ENCODE measurements at places on chromosomes 5 and 9.

GRCh38 chr5:118253225-118254061 is 734.9 kb downstream of the DTWD2 start:
- DNase-seq: no peak

DNA sequence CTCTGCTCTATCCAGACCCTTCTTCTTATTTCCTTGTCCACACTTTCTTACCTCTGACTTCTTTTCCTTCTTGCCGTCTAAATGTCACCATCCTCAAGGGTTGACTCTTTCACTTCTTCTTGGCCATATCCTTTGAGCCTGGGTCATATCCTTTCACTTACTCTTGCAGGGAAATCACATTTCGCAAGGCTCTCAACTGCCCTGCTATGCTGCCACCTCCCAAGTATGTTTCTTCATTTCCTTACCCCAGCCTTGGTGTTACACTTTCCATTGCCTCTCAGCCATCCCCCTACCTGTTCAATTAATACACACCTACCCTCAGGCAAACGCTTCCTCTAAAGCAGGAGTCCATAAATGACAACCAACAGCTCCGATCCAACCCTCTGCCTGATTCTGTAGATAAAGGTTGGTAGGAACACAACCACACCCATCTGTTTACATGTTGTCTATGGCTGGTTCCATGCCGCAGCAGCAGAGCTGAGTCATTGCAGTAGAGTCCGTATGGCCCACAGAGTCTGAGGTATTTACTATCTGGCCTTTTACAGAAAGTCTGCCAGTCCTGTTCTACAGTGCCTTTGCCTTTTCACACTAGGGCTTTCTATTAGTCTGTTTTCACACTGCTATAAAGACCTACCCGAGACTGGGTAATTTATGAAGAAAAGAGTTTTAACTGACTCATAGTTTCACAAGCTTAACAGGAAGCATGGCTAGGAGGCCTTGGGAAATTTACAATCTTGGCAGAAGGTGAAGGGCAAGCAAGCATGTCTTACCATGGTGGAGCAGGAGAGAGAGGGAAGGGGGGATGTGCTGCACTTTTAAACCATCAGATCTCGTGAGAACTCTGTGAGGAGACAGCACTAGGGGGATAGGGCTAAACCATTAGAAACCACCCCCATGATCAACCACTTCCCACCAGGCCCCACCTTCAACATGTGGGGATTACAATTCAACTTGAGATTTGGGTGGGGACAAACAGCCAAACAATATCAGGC is 97.9 kb downstream of the SV2C start:
- DNase-seq: no peak

- no peak for DNase-seq
Measured at GRCh38 chr9:116096046-116096445, 57.5 kb upstream of the PAPPA start.

GRCh38 chr9:101711330-101711941 is 27.0 kb downstream of the GRIN3A start:
- no peak for DNase-seq

- no peak for DNase-seq
Measured at GRCh38 chr9:13268469-13268868, 11.0 kb downstream of the MPDZ start.

GRCh38 chr5:102375272-102375671 is 79.2 kb upstream of the SLCO4C1 start:
- DNase-seq: no peak

DNA sequence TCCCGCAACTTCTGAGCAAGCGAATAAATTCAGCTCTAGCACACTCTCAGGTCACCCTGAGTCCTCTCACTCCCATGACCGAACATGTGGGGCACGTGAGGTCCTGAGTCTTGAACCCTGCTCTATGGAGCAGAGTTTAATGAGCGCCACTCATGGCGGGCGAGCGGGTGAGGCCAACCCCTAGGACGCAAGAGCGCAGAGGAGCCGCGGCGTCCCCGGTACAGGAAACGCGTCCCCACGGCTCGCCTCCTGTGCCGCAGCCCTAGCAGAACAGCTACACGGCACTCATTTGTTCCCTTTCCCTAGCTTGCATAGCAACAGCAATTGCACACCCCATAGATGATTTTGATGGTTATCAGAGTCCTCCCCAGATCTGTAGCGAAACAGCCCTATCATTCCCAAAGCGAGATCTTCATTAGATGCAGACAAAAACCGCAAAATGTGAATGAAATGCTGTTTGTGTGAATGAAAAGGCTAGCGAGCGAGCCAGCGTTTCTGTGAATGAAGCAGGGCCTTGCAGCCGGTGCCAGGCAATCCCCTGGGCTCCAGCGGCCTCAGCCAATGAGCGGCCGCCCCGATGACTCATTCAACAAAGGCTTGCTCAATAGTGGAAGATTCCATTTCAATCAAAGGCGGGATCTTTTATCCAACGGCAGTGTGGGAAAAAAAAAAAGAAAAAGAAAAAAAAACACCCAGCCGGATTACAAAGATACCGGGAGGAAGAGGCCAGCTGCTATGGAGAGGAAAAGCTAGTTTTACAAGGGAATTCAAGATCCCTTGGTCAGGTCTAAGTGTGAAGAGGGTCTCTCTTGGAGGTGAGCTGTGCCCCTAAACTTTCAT is 1.5 kb upstream of the SHC3 start:
- DNase-seq: no peak

GRCh38 chr9:108443741-108444140 is 412.0 kb downstream of the ACTL7B start:
- no peak for DNase-seq

- no peak for DNase-seq
Measured at GRCh38 chr5:154486427-154486866, 8.4 kb upstream of the HAND1 start.

DNA sequence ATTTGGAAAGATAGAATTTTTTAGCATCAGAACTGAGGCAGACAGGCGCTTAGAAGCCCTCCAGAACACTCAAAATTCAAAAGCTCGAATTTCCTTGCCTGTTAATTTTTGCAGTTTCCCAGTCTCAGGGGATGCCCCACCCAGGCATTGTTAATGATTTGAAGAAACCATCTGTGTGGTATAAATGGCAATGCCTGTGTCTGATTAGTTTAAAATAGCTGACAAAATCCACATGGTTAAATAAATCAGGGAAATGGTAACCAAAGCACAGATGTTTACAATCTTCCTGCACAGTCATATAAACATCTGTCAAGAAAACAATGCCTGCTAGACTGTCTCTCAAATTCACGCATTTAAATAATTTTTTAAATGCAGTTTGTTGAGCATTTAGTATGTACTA is 185.2 kb upstream of the RGMB start:
- DNase-seq: no peak

DNA sequence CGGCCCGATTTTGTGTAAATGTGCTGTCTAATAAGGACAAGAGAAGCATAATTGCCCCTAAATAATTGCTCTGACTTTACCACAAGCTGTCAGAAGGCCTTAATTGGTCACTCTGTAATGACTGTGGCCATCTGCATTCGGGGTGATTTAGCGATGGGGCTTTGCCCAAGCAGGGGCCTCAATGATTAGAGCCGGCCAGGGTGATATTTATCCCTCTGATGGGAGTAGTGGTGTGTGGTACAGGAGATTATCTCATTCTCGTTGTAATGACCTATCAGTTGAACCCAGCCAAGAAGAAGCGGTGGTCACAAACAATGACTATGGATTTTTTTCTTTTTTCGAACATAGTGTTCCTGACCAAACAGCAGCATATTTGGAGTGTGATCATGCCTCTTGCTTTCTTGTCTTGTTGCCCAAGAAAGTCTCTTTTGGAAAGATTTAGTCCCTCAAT is 72.0 kb upstream of the SAP30L start:
- DNase-seq: no peak

GRCh38 chr5:143547342-143547741 is 143.9 kb upstream of the NR3C1 start:
- DNase-seq: no peak

DNA sequence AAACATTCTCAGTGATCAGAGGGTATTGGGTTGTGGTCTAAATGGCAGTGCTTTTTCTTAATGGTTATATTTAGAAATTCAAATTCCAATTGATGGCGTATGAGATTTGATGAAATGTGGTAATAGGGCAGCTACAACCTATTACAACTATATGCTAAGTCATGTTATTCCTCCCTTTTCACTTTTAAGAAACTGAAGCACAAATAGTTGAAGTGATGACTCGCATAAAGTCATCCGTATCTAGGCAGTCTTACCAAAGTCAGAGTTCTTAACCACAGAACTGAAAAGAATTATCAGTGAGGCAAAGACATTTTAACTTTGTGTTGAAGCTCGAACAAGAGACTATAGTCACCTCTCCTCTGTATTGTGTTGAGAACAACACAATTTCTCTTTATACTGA is 28.2 kb downstream of the C9orf152 start:
- no peak for DNase-seq

DNA sequence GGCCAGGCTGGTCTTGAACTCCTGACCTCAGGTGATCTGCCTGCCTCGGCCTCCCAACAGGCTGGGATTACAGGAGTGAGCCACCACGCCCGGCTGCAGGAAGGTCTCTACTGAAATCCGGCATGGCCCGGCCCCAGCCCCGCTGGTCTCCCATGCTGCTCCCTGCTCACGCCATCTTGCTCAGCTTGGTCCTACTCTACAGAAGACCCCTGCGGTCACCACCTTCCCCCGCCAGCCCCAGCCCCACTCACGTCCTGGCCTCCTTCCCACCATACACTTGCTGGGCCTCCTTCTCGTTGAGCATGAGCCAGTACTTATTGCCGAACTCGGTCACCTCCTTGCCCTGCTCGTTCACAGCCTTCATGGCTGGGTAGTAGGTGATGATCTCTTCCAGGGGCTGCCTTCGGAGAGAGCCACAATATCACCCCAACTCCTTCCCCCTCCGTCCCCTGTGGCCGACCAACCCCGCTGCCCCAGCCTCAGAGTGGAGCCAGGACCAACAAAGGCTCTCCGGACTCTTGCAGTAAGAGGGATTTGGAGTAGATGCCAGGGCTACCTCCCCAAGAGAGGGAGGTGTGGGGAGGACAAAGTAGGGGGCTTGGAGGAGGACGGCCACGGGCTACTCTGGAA is 4.0 kb downstream of the PTGES2 start:
- no peak for DNase-seq

DNA sequence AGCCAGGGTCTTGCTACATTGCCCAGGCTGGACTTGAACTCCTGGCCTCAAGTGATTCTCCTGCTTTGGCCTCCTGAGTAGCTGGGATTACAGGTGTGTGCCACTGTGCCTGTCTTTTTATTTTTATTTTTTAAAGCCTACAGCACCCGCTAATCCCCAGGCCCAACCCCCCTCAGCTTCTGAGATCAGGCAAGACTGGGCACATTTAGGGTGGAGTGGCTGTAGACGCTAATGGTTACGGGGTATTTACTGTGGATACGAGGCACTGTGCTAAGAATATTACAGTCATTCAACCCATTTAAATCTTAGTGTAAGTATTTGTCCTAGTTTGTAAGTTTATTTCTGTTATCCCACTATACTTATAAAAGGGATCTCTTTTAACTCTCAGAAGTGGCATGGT is 175.2 kb downstream of the FANCC start:
- no peak for DNase-seq

- DNase-seq: no peak
Measured at GRCh38 chr5:71637133-71637532, 50.0 kb downstream of the MCCC2 start.

DNA sequence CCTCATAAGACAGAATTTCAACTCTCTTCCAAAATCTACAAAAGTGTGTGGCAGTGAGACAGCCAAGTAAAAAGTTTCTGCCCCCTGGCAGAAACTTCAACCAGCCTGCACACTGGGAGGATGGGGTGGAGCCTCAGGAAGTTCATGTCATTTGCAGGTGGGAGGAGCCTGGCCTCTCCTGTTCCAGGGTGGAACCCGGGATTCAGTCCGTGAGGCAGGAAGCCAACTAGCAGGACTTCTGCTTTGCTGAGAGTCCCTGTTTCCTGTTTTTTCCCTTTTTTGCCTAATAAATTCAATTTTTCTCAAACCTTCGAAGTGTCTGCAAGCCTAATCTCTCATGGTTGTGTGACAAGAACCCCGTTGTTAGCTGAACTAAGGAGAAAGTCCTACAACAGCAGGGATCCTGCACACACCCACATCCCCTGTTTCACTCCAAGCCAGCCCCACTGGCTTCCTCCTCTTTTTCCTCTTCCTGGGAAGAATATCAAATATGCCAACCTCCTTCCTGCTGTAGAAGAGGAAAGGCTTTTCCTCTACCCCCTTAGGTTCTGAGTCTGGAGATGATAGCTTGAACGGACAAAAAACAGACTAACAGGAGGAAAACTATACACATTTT is 69.3 kb downstream of the ALDH7A1 start:
- no peak for DNase-seq

GRCh38 chr9:89817151-89817950 is 212.5 kb downstream of the GADD45G start:
- DNase-seq: no peak

DNA sequence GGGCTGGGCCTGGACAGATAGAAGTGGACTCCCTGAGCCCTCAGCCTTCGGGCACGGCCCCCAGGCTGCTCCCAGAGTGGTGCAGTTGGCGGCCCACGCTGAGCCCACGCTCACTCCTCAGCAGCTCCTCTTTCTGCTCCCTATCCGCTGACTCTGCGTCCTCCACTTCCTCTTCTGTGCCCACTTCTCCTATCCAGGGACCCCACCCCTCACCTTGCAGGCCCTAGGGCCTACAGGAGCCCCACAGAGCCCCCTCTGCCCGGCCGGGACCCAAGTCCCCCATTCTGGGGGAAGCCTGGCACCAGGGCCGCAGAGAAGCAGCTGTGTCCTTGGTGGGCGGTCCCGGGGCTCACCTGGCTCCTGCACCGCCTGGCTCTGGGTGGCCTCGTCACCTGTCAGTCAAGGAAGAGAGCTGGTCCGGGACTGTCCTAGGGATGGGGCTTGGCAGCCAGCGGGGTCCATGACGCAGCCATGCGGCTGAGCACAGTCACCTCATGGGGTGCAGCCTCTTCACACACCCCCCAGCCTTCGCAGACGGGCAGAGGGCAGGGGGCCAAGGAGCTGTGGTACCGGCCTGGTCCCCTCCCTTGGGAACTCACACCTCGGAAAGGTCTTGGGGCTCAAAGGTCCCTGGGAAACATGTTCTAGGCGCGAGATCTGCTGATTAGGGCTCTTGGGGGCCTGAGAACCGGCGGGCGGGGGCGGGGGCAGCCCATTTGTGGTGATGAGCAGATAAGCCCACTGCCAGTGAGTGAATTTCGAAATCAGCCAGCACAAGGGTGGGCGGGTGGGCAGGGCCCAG is 5.4 kb upstream of the NRARP start:
- DNase-seq: no peak

GRCh38 chr5:147743678-147744374 is 38.7 kb downstream of the JAKMIP2 start:
- DNase-seq: no peak

- DNase-seq: no peak
Measured at GRCh38 chr5:158658446-158659230, 441.1 kb downstream of the EBF1 start.
